ENCODE measurements at places on chromosomes 4 and X.

DNA sequence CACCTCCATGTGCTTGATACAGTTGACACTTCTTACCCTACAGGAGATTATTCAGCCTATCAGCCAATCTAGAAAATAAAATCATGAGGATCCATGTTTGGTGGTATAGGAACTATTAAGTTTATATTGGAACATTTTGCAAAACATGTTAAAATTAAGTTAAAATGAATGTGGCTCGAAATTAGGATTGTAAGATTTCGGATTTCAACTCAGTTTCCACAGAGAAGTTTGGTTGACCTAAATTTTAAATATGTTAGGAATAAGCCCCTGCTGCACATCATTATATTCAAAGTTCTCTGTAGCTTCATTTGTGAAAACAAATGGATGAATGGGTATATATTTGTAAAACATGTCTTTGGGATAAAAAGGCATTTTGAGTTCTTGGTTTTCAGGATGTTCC lies at the start of gene RAB40A:
RAB40A (minus strand) TSS at position 101 of the 400 bp plus-strand sequence. CDS start 18,733 bp downstream, outside the sequence.
- DNase-seq: no peak

GRCh38 chrX:119685225-119686066 lies 7.5 kb downstream of the SEPTIN6 start:
- DNase-seq: peak; percentile 78

DNA sequence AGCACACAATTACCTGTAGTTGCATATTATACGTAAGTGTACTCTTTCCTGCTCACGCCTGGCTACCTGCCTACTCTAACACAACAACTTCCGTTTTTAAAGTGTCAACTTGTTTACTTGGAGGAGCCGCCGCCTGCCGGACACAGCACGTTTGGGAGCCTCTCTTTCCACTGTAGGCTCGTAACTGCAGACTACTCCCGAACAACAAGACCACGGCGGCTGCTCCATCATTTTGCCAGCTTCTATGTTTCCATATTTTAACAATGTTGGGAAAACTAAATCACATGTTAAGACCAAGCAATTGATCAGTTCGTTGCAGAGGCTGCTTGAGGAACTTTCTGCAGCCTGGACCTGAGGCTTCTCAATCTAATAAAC lies 841 bp downstream of the MTNR1A start:
- no peak for DNase-seq

- no peak for DNase-seq
Observed at GRCh38 chr4:98359646-98360045, 98.5 kb downstream of the RAP1GDS1 start.

DNA sequence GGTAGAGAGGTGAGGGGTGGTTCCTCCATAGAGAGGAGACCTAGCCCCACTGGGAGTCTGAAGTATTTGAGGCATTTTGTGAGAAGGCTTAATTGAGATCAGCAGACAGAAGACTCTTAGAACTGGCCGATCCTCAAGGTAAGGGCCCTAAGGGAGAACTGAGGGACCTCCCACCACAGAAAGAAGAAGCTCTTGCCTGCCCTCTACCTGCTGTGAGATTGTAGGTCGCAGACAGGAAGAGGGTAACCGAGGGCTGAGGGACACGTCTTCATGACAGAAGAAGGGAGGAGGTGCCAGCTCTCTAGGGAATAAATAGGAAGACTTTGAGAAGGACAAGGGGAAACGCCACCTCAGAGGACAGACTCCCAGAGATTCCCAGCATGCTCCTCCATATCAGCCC lies 24.1 kb upstream of the MAGEC1 start:
- DNase-seq: no peak

DNA sequence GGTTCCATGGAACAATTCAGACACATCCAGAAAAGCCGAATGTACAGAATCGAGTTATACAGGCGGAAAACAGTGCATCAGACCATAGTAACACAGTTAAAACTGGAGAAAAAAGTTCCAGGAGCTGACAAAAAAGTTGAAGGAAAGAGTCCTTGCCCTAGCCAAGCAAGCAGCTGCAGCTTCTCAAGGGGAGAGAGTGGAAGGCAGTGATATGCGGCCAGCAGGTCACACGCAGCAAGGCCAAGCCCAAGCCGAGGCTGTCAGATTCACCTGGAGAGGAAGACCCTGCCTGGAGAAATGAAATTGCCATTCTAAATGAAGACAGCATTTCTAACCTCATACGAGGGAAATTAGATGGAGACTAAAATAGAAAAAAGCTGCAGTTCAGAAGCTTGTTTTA lies 55.8 kb downstream of the RGS12 start:
- no peak for DNase-seq

DNA sequence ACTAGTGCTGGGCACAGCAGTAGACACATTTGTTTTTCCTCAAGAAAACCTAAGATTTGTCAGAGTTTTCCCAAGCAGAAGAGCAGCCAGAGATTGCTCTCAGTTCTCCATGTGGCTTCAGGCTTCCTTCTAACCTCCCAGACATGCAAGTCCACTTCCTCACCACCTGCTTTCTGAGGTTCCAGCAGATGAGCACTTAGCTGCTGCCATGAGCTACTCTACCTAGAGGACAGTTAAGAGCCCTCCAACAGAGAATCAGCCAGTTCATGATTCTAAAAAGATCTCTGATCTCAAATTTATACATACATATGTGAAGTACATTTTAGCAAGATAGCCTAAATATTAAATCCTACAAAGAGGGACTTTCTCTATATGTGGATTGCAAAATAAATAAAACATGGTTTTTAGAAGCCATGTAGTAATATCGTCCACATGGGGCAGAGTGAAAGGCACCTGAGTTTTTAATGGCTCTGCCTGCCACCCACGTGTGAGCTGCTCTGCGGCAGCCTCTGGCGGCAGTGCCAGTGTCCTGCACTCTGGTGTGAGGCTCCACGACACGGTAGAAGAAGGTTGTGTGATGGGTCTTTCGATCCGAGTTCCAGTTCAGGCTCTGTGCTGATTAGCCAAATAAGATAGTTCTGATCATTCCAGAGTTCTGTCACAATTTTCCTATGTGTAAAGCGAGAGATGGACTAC lies 10.3 kb downstream of the CYP4V2 start:
- DNase-seq: peak; percentile 55

DNA sequence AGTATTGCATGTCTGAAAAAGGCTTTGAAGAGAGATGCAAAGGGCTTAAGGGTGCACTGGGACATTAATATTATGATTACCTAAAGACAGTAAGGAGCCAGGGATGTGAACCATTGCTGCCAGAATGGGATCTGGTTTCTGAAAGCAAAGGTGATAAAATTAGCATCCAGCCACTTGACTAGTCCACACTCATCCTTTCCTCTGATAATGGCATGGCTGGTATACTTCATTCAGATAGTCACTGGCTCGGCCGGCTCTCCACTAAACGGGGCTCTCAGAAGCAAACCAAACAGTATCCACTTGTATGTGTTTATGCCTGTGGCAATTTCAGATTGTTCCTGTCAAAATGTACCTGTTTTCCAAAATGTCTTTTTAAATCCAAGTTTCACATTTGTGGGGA lies 46.4 kb downstream of the MAMLD1 start:
- no peak for DNase-seq

DNA sequence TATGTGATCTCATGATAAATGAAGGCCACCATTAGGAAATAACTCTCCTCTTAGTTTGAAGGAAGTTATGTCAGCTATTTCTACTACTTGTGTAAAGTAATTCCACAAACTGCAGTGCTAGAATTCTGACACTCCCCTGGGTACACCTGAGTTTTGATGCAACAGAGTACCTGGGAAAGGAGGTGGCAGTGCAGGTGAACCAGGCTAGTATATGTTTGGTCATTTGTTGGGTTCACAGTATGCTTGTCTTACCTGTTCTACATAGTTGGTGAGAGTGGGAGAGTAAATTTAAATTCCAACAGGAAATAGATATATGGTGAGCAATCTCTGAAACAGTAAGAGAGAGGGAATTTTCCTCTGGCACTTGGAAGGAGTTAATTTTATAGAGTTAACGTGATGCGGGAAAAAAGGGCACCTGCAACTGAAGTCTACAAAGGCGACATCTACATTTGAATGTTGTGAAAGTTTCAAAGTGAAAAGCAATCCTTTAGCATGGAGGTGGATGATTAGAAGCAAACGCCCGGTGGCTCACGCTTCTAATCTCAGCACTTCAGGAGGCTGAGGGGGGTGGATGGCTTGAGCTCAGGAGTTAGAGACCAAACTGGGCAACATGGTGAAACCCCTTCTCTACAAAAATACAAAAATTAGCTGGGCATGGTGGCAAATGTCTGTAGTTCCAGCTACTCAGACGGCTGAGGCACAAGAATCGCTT lies 8.3 kb upstream of the SLC10A6 start:
- no peak for DNase-seq

- no peak for DNase-seq
Observed at GRCh38 chr4:81378386-81378785, 93.3 kb downstream of the RASGEF1B start.

GRCh38 chr4:108172231-108172752 lies 3.6 kb upstream of the LEF1 start:
- DNase-seq: peak; percentile 21

- no peak for DNase-seq
Observed at GRCh38 chr4:171956678-171957077, 143.5 kb downstream of the GALNTL6 start.

DNA sequence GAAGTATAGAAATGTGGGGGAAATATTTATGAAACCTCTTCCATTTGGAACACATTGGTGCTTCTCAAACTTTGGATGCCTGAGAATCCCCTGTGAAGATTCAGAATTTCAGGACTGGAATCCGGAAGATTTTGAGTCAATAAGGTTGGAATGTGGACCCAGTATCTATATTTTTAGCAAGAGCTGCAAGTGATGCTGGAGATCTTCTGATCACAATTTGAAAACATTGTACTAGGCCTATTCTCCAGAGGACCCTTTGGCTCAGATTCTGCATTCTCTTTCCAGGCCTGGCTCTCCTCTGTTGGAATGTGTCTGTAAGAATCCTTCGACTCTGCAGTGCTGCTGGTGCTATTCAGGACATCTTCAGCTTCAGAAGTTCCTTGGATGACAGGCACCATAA lies 2.4 kb upstream of the PKD2 start:
- no peak for DNase-seq

DNA sequence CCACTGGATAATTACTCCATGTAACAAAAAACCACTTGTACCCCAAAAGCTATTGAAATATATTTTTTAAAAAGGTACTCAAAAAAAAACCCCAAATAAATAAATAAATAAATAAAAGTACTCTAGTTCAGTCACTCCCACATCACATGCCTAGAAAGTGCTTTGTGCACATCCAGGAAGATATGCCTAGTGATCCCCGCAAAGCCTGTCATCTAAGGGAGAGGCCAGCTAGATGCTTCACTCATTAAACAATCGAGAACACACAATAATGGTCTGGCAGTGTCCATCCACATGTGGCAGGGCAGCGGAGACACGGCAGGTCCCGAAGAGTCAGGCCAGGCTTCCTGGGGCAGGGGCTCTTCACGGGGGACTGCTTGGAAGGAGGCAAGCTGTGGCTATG lies 47.6 kb downstream of the RAB33B start:
- no peak for DNase-seq

DNA sequence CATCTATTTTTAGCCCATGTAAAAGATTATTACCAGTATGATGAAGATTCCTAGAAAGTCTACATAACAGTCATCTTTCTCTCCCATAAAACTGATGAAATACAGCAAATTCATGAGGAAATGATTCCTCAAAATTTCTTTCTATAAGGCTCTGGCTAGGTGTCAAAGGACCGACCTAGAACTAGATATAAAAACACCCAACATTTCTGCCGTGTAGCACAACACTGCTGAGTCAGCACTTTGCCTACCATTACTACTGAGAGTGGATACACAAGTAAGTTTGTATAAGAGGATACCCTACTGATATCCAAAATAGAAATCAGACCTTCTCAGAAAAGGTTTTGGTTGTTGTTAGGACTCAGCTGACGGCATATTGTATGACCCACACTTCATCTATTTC lies 24.7 kb downstream of the TMEM47 start:
- no peak for DNase-seq

- DNase-seq: no peak
Observed at GRCh38 chr4:128978985-128979384, 114.4 kb downstream of the SCLT1 start.

DNA sequence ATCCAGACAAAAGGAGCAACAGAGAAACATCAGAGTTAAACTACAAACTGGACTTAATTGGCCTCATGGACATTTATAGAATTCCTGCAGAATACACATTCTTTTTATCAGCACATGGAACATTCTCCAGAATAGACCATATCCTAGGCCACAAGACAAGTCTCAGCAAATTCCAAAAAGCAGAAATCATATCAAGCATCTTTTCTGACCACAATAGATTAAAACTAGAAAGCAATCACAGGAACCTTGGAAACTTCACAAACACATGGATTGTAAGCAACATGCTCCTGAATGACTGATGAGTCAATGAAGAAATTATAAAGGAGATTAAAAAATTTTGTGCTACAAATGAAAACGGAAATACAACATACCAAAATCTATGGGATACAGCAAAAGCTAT lies 526.7 kb downstream of the PCDH7 start:
- no peak for DNase-seq

- no peak for DNase-seq
Observed at GRCh38 chr4:100100985-100101384, 89.3 kb downstream of the DDIT4L start.

- no peak for DNase-seq
Observed at GRCh38 chr4:20299515-20299914, 47.8 kb downstream of the SLIT2 start.

- DNase-seq: no peak
Observed at GRCh38 chrX:26253526-26253925, 37.6 kb downstream of the MAGEB5 start.

DNA sequence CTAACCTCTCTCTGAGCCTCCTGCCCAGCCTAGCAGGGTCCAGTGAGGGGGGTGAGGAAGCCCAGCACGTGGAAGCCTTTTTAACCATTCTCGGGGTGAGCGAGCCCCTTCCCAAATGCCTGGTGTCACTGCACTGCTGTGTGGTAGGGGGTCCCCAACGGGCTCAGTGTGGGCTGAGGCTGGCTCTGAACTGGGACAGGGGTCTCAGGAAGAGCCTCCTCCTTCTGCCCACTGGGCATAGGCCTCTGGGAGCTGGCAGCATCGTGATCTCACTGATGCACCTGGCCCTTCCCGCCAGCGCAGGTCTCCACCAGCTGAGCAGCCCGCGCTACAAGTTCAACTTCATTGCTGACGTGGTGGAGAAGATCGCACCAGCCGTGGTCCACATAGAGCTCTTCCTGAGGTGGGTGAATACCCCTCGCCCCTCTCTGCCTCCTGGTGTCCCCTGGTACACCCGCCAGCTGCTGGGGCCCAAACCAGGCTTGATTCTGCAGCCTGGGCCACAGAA lies 12.6 kb downstream of the HTRA3 start:
- DNase-seq: no peak

DNA sequence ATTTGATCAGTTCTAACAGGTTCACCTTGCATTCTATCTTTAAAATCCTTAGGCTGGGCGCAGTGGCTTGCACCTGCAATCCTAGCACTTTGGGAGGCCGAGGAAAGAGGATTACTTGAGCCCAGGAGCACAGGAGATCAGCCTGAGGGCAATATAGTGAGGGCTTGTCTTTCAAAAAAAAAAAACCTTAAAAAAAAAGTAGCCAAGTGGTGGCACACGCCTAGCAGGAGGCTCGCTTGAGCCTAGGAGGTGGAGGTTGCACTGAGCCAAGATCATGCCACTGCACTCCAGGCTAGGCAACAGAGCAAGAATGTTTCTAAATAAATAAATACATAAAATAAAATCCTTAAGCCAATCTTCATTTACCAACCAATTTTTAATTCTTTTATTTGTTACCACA lies 75.6 kb downstream of the PRSS12 start:
- DNase-seq: no peak
